ENCODE measurements at places on chromosomes 4 and X. TPM values are rescaled to one million over a fixed set of nuclear protein-coding genes. Genes with fewer than 3 reads are reported as not detected.

Gene EOLA1
- total RNA-seq: 11.7 TPM

GRCh38 chr4:140336730-140337129 lies 36.7 kb upstream of the SCOC start:
- no peak for DNase-seq

- peak; percentile 14 for DNase-seq
These were observed 160.4 kb upstream of the GPR101 start for GRCh38 chrX:137194164-137194563.

- DNase-seq: no peak
These were observed 41.2 kb downstream of the ACOX3 start for GRCh38 chr4:8399298-8399697.

Gene VCX3A
- total RNA-seq: not detected

Gene TRPC3
- total RNA-seq: not detected

Gene HPF1
- 6.7 TPM for total RNA-seq

DNA sequence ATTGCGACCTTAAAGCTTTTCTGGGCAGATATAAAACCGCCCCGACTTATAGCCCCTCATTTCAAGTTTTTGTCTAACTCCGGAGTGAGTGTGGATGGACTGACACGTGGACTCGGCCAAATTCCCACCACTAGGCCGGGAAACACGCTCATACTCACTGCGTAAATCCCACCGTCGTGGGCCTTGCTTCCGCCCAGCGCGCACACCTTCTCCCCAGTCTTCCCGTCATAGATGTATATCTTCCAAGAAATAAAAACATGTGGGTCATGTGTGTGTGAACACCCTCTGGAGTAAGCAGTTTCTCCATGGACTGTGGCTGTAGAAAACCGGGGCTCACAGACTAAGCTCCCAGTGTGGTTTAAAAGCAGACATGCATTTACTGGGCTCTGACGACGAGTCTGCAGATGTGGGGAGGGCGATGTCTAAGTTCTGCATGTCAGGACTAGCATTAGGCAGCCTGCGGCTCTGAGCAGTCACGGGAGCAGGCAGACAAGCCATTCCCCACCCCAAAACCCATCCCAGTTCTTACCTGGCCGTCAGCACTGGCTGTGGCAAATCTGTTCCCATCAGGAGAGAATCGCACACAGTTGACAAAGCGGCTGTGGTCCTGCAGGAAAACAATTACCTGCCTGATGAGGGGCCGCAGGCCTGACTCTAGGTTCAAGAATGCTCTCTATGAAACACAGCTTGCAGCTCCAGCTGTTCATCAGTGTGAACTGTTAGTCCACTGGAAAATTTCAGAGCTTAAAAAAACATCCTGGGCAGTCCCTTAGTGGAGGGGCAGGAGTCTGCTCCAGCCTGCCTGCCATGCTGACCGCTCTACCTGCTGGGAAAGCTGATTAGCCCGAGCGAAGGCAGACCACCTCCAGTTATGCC lies 28.2 kb downstream of the WDR1 start:
- DNase-seq: no peak

Gene SPIN4
- total RNA-seq: 1.6 TPM

Gene PRR32
- total RNA-seq: not detected

Gene SHROOM4
- total RNA-seq: 1.7 TPM

DNA sequence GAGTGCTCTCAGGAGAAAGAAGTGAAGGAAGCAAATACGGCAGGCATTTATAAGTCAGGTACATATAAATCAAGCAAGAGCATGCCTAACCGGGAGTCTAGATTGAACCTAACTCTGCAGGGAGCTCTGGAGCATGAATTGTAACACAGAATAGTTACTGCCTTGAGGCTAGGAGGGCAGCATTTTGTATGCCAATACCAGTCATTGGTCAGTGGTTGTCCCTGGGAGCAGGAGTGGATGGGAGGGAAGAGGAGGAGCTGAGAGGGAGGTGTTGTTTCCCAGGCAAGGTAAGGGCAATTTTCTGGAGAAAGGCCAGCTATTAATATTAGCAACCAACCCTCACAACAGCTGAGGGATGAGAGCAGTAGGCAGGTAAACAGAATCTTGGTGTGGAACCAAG lies 224.7 kb upstream of the DCAF8L1 start:
- no peak for DNase-seq

DNA sequence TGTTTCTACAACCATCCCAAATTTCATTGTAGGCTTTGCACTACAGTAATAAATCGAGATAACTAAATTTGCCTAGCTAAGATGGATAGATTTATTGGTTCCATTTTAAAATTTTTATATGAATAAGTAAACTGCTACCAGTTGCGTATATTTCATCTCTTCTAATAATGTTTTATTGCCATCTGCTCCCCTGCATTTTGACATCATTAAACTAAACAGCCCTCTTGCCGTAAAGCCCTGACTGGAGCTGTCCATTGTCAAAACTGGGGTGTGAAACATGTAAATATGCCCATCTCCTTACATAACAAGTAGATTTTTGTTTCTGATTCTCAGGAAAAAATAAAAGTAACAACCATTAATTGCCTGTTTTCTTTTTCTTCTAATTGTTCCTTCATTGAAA lies 130.8 kb upstream of the BMPR1B start:
- no peak for DNase-seq

Gene FAM9A
- total RNA-seq: not detected

GRCh38 chr4:139913398-139913990 lies 240.5 kb downstream of the MAML3 start:
- DNase-seq: peak; percentile 40

GRCh38 chrX:123525123-123525725 lies 207.6 kb downstream of the THOC2 start:
- DNase-seq: no peak

GRCh38 chrX:95318882-95319281 lies 1365.8 kb upstream of the DIAPH2 start:
- no peak for DNase-seq

DNA sequence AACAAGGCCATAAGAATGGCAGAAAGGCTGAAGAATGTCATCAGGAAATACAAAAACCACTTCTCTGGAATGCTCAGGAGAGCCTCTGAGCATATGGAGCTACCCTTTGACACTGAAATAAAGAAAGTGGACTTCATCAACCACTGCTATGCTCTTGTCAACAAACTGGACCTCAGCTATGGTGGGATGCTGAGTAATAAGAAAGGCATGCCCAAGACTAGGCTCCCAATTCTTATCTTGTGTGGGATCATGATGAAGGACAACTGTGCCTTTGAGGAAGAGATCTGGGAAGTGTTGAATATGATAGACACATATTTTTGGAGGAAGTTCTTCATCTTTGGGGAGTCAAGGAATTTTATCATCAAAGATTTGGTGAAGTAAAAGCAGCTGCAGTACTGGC lies 86.9 kb upstream of the MAGEB16 start:
- DNase-seq: no peak

Gene NPFFR2
- not detected for total RNA-seq

Gene CHRDL1
- total RNA-seq: 8.6 TPM
